ENCODE measurements at places on chromosomes 11 and 22.

GRCh38 chr22:50526834-50527801 lies 1.7 kb upstream of the SCO2 start:
- DNase-seq: no peak

DNA sequence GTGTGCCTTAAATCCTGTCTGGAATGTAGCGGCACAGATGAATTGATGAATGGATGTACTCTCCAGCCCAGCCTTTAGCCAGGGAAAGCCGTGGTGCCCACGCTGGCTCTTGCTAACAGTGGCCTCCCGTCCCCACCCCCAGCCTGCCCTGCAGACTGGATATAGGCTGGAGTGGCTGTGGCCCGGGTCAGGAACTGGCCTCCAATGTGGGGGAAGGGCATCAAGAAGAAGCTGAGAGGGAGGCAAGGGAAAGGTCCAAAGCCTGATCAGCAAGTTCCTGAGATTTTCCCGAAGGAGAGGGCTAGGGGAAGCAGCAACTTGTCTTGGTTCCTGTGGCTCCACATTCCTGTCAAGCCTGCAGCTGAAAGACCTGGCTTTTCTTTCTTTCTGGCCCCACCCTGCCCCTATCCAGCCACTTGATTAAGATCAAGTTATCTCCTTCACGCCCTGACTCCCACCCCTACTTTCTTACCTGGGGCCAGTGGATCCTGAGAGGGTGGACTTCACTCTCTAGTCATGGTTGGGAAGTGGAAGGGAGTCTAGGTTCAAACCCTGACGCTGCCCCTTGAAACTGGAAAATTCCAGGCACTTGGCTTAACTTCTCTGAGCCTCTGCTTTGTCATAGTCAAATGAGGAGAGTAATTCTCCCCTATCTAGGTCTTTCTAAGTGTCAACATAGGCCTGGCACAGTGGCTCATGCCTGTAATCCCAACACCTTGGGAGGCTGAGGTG lies 11.0 kb upstream of the MICALL1 start:
- DNase-seq: no peak

DNA sequence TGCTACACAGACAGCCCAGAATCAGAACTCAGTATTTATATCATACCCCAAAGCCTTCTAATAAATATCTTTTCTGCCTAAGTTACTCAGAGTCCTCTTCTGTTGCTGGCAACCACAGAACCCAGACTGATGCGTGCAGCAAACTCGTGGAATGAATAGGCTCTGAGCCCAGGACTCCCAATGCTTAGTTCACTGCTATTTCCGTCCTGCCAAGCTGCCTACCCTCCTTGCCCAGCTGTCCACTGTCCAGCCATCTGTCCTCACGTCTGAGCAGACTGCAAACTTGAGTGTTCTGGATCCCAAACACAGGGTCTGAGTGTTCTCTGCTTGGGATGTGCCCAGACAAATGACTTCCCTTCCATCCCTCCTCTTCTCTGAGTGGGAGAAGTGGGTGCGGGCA lies 19.4 kb downstream of the PTPN5 start:
- no peak for DNase-seq

DNA sequence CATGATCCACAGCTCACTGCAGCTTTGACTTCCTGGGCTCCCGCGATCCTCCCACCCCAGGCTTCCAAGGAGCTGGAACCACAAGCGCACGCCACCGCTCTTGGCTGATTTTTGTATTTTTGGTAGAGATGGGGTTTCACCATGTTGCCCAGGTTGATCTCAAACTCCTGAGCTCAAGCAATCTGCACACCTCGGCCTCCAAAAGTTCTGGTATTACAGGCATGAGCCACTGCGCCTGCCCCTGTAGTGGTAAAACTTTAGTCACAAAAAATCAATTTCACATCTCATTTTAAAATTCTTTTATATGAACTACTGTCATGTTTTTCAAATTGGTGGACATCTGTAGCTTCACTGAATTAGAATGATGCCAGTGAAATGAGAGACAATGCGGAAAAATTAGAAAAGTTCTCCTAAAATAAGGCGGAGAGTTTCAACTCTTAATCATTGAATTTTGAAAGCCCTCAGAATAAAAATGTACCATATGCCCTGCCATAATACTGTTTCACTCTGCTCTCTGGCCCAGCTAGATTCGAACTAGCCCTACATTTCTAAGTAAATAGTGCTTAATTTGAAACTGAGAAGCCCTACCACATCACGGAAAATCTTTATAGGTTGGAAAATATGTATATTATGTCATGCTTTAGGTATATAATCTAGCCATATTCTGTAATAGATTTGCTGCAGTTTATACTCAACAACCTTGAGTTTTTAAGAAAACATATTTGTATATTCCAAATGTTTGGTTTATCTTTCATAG lies 78.7 kb downstream of the HORMAD2 start:
- DNase-seq: no peak

GRCh38 chr11:11628651-11629050 lies 6.8 kb upstream of the GALNT18 start:
- no peak for DNase-seq

DNA sequence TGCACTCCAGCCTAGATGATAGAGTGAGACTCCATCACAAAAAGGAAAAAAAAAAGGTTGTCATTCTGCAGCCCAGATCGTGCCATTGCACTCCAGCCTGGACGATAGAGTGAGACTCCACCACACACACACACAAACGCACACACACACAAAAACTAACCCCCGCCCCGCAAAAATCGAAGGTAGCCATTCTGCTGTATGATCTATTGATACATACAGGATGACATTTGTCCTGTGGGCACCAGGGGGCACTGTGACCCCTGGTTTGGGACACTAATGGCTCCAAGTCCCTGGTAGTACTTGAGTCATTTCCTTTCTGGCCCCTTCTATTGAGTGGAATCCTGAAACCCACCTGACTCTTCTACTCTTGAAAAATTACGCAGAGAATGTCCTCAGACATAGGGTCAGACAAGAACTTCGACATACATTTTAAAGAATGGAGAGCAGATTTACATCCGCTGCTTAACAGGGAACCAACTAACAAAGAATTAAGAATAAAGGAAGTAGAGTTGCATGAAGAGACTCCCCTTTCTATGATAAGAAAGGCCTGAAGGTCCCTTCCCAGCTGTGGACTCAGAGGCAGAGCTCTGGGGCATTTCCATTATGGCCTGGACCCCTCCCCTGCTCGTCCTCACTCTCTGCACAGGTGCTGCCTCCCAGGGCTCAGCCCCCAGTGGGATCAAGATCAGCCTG lies 35.0 kb upstream of the PRAME start:
- peak; percentile 10 for DNase-seq

GRCh38 chr22:48807155-48807554 lies 1020.5 kb downstream of the BRD1 start:
- no peak for DNase-seq

DNA sequence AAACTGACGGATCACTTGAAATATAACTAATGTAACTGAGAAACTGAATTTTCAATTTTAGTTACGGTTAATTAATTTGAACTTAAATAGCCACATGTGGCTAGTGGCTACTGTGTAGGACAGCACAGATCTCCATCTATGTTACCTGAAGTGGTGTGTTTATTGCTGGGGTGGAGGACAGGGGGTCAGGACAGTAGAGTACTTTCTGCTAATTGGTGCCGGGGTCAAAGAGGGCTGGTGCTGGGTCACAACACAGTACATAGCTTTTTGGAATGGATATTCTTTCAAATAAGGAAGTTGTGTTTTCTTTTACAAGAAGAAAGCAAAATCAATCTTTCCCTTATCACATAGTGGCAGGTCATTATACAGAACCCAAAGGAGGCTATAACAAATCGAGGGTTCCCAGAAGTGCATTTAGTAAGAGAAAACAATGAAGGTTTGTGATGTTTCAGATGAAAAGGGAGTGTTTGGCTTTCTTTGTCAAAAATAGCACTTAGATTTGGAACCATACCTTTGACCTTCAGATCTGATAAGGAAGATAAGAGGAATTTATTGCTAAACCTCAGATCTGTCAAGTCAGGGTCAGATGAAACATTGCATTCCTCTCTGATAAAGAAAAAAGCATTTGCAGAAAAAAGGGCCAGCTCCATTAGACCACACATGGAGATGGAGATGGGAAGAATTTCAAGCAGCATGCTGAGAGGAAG lies 384.5 kb downstream of the AASDHPPT start:
- no peak for DNase-seq

- no peak for DNase-seq
These were observed 934.2 kb upstream of the RAG2 start for GRCh38 chr11:37532271-37532670.

DNA sequence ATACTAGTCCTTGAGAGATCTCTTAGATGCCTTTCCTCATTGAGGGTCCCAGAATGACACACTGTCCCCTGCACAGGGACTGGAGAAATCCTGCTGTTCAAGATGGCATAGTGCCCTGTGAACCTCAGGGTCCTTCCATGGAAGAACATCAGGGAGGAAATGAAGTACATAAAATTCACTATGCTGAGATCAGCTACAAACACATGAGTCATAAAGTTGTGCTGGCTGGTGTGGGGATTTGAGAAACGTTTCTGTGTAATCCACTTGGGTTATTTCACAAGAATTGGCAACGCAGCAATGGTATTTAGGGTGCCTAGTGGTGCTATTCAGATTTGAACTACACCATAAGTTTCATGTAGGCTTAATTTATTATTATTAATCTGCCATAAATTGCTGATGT lies 174.4 kb downstream of the MAML2 start:
- DNase-seq: peak; percentile 86

- DNase-seq: no peak
These were observed 95.6 kb downstream of the RASSF10 start for GRCh38 chr11:13104619-13105236.

GRCh38 chr11:104033561-104033960 lies 2.9 kb upstream of the DDI1 start:
- DNase-seq: no peak

GRCh38 chr11:10878408-10879214 lies 20.8 kb upstream of the ZBED5 start:
- no peak for DNase-seq

GRCh38 chr11:111823131-111823530 lies 48.2 kb downstream of the ALG9 start:
- DNase-seq: no peak

DNA sequence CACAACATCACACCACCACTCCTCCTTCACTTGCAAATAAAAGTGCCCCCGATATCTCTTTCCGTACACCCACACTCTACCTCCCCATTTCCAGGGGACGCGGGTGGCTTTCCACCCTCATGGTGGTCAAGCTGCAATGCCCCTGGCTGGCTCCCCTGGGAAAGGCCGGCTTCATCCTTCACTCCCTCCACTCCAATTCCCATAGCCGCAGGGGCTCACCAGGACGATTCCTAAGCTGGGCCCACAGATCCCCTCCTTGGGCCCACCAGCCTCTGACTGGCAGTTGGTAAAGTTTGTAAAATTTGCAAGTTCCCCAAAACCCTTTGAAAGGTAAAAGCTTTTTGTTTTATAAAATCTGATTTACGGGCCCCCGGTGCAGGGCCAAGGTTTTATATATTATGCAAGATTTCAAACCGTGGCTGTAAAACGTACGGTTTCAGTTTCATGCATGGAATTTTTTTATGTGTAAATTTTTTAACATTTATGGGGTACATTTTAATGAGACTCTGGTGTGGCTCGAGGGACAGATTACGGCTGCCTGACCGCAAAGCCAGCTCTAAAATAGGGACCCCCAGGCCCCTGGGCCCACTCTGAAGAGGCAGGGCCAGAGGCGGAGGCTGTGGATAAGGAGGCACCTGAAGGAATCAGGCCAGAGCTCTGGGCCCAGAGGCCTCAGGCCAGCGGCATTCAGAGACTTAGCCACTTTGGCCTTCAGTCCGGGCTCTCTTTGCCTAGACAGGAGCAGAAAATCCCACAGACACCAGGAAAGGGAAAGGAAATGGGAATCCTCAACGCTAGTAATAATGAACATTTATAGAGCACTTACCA lies 106.5 kb downstream of the FEZ1 start:
- DNase-seq: no peak

DNA sequence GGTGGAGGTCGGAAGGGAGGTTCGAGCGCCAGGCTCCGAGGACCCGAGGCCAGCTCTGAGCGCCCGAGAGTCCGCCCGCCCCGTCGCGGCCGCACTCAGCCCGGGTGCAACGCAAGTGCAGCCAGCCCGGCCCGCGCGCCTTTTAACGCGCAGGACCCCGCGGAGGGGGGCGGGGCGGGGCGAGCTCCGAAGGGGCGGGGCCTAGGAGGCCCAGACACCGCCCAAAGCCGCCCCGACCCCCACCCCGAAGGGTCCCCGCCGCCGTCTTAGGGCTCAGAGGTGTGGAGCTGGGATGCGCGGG lies at the start of gene PHOX2A:
PHOX2A (minus strand) TSS at position 117 of the 301 bp plus-strand sequence. CDS start 172 bp downstream, outside the sequence.
- no peak for DNase-seq

DNA sequence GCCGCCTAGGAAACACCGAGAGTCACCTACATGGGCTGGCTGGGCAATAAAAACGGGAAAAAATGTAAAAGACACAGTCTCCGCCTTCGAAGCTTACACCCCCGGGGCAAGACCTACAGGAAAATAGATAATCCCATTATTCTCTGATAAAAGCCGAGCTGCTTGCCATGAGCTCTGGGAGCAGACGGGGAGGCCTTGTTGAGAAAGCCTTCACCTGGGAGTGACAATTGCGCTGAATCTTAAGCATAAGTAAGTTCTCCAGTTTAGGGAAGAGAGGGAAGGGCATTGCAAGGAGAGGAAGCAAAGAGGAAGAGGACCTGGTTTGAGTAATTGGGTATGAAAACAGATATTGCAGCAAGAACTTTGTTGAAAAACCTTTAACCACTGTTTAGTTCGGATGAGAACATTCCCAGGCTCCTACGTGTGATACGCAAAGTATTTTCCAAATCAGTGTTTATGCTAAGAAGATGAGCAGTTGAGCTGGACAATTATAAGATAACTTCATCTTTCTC lies 813 bp upstream of the BTBD10 start:
- no peak for DNase-seq

DNA sequence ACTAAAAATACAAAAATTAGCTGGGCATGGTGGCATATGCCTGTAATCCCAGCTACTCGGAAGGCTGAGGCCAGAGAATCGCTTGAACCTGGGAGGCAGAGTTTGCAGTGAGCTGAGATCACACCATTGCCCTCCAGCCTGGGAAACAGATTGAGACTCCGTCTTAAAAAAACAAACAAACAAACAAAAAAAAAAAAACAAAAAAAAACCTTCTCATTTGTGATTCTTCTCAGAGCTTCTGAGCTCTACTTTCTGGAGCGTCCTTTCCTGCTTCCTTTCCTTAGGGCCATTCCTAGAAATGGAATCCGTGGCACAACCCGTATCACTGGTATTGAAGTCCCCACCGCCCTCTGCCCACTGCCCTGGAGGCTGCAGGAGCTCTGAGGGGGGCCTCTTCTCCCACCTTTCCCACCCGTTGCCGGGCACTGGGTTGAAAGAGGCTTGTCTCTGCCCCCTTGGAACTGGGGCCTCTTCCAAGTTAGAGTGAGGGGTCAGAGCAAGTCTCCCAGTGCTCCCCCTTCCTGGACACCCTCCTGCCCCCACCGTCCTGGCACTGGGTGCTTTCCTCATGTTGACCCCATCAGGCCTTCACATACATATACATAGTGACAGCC lies 2.0 kb upstream of the SHISA8 start:
- DNase-seq: no peak

DNA sequence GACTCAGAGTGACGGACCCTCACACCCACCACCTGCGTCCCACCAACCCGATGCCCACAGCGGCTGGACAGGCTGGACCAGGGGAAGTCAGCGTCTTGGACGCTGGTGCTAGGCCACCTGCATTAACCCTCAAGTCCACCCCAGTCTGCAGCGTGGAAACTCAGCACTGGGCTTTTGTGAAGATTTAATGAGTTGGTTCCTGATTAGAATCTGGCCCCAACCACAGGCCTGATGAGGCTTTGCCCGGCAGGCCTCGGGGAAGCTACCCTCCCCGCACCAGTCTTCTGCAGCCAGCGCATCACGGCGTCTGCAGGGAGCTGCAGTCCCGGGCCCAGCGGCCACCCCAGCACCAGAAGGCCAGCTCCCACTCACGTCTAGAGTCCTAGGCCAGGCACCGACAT lies 101.0 kb downstream of the BRD1 start:
- no peak for DNase-seq

GRCh38 chr22:40046126-40046525 lies 51.4 kb downstream of the FAM83F start:
- no peak for DNase-seq

All from GM04504 (cell line).